ENCODE measurements at places on chromosomes 3 and 15.

- no peak for DNase-seq
These were observed 48.2 kb upstream of the FMN1 start for GRCh38 chr15:33242669-33243191.

DNA sequence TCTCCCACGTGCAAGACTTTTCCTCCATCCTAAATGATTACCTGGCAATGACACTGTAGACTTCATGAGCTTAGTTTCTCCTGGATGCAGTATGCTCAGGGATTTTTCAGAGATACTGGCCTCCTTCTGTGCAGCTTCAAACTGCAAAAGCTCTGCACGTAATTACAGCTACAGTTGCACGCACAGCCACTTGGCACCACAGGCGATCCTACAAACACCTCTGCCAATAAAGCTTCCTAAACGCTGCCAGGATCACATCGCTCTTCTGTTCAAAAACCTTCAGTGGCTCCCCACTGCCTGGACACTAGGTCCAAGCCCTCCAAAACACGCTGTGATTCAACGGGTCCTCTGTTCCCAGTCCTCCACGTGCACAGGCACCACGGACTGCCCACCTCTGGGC lies 49.5 kb downstream of the NUP210 start:
- DNase-seq, result no peak

DNA sequence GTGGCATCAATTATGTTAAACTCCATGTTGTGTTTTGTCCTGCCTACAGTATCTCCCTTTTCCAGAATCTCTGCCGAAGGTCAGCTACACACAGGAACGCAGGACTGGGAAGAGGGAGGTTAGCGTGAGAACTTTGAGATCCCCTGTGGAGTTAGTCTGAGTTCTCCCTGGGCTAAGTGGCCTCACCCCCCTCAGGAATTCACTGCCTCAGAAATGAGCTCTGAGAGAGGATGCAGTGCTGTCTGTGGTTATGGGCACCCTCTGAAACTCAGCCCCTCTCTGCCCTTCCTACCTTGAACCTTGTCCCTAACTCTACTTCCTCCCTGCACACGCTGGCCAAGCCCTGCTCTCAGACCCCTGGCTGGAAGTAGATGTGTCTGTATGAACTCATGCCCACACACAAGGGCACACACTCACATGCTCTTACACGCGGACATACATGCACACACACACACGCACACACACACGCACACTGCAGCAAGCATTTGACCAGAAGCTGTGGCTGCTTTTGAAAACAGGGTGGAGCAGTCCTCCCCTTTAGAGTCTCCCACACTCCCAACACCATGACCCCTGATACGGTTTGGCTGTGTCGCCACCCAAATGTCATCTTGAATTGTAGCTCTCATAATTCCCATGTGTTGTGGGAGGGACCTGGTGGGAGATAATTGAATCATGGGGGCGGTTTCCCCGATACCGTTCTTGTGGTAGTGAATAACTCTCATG lies 5.3 kb upstream of the VIPR1 start:
- no peak for DNase-seq

GRCh38 chr15:56763141-56763895 lies 30.0 kb upstream of the ZNF280D start:
- DNase-seq, result no peak

DNA sequence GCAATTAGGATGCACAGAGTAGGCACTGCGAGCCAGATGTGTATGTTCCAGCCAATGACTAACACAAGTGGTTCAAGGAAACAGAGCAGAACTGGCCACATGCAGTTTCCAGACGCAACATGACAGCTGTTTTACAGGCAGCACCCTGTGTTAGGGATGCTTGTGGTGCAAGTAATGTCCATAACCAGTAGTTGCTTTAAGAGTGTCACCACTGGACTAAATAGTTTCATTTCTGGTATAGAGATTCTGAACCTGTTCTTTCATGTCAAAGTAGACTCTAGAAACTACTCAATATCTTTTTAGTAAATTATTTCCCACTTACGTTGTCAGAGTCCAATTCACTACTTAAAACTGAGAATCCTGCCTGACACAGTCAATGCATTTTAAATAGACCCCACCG lies 14.5 kb upstream of the LPP start:
- no peak for DNase-seq

DNA sequence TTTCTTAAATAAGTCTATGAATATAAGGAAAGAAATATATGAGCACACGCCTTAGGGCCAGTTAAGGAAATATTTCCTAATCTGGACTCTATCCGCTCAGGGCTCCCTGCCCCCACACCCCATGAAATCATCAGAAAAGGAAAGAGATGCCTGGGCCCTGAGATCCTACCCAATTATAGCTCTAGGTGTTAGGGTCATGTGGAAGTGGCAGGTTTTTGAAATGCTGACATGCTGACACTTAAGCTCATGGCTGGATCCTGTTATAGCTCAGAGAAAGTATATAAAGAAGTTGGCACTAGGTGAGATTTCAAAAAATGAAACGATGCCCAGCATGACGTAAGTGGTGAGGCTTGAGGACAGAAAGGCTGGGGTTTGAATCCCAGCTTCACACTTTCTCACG lies 43.5 kb upstream of the AKAP13 start:
- no peak for DNase-seq

DNA sequence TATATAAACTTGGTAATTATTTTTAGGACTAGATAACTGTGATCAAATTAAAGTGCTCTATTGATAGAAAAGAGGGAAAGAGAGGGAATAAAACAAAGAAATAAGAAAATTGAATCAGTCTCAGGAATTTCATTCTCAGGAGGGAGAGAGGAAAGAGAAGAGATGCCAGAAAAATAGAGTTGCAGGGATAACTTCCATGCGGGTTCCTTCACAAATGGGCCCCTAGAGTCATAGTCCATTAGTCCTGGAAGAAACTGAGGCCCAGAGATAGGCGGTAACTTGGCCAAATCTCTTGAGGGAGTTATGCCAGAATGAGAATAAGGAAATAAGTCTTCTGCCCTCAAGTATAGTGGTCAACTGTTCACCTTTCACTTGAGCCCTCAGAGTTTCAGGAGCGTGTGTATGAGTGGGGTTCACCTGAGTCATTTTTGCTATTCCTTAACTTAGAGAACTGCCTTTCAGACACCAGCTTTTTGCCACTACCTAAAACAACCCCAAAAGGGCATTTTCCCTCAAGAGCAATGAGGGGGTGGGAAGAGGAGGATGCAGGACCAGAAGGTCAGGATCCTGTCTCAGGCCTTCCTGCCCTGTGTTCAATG lies 192.6 kb downstream of the MEX3B start:
- DNase-seq, result no peak

- DNase-seq, result no peak
These were observed 15.2 kb downstream of the ST3GAL6 start for GRCh38 chr3:98778383-98778782.

- DNase-seq, result no peak
These were observed 82.5 kb downstream of the NEK11 start for GRCh38 chr3:131109156-131109555.

GRCh38 chr15:68003297-68003696 lies 50.8 kb upstream of the PIAS1 start:
- no peak for DNase-seq

GRCh38 chr3:30500666-30501399 lies 105.6 kb upstream of the TGFBR2 start:
- no peak for DNase-seq

DNA sequence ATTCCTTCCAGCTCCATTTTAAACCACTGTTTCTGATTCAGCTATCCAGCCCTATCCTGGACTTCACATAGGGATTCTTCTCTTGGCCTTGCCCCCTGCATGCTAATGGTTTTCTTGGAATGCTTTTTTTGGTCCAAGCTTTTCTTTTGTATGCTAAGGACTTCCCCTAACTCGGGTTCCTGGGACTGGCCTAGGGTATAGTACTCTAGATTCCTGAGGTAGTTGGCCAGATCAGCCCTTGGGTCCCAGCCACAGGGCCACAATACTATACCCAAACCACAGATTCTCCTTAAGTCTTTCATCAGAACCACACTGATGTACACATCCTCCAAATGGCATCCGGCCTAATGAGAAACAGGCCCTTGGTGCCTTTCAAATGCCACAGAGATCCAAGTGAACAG lies 2.8 kb downstream of the FYCO1 start:
- DNase-seq, result no peak

GRCh38 chr3:17194116-17194515 lies 309.4 kb downstream of the PLCL2 start:
- no peak for DNase-seq

GRCh38 chr15:71669688-71670087 lies 140.7 kb upstream of the NR2E3 start:
- no peak for DNase-seq

DNA sequence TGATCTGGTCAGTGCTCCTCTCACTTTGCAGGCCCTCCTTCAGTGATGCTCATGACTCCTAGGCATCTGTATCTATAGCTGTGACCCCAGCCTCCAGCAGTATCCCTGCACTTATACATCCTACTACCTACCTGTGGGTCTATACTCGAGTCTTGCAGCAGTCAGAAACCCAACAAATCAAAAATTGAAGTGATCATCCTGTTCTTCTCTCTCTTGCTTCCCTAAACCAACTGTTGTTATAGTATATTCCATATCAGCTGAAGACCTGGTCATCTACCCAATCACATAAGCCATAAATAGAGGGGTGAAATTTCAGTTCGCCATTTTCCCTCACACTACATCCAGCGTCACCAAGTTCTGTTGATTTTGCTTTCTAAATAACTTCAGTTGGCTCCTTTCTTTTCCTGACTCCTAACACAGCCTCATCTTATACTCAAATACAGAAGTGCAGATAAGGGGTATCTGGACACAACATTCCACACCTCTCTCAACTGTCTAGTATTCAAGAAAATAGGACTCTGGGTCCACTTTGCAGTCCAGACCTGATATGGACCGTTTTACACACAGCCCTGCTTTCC lies 25.9 kb upstream of the SRPRB start:
- DNase-seq, result no peak

- DNase-seq, result no peak
These were observed 23.5 kb downstream of the ZNF80 start for GRCh38 chr3:114213627-114214541.

DNA sequence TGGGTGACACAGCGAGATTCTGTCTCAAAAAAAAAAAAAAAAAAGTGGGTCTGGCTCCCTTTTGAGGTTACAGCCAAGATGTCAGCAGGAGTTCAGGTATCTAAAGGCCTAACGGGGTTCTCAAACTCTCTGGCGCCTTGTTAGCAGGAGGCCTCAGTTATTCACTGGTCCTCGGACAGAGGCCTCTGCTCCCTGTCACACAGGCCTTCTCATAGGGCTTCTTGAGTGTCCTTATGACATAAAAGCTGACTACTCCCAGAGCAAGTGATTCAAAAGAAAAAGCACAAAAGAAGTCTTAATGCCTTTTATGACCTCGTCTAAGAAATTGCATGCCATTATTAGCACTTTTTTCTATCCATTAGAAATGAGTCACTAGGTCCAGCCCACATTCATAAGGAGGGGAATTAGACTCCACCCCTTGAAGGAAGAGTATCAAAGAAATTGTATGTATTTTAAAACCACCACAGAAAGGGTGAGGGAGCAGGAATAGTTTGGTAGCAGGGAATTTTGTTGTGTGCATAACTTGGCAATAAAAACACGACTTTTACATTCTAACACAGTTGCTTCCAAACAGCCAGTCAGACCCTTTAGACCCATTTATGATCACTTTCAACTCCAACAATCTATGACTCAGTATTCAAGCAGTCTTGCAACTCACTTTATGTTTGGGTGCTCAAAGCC lies 90.3 kb downstream of the MEX3B start:
- no peak for DNase-seq

DNA sequence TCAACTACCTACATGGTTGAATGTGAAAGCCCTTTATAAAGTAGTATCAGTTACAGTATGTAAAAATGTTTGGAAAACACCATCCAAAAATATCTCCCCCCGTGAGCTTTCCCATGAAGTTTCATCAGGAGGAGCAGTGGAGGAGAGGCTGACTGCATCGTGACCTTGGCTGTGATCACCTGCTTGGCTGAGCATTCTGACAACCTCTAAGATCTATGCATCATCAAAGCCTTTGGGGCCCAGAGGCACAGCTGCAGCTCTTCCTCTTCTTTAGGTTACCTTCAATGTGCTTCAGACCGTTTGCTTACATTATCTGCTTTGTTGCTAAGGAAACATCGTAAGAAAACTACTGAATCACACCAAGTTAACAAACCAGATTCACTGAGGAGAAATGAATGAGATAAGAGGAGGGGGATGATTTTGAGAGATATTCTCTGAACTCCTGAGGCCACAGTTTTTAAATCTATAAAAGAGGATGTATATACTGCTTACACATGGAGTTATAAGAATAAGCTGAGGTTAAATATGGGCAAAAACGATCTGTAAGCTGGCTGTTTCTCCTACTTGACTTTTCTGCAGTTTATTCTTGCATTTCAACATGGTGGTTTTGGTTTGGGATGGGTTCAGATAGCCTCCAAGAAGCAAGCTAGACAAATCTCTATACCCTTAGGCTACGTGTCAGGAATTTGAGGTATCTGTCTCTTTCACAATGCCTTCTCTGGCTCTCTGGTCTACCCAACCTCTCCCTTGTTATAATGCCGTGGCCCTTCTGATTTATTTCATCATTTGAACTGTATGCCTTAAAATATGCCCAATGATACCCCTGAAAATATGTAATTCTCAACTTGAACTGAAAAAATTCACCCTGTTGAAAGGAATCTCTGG lies 4.0 kb downstream of the GCSAM start:
- no peak for DNase-seq

DNA sequence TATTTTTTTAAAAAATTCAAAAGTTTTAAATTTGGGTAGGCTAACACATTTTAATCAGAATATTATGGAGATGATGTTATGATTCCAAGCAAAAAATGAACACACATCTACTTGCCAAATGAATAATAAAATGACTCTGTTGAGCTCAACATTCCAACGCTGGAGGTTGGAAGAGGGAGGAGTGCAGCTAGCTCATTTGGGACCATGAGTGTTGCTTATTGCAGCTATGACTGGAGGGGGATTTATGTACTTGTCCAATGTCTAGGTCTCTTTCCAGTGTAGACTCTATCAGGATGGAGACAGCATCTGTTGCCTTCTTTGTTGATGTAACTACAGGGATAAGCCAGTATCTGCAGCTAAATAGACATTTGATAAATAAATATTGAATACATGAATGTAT lies 310.6 kb downstream of the CACNA2D3 start:
- DNase-seq, result no peak

- DNase-seq, result no peak
These were observed 62.2 kb upstream of the ZNF280D start for GRCh38 chr15:56795502-56795901.

DNA sequence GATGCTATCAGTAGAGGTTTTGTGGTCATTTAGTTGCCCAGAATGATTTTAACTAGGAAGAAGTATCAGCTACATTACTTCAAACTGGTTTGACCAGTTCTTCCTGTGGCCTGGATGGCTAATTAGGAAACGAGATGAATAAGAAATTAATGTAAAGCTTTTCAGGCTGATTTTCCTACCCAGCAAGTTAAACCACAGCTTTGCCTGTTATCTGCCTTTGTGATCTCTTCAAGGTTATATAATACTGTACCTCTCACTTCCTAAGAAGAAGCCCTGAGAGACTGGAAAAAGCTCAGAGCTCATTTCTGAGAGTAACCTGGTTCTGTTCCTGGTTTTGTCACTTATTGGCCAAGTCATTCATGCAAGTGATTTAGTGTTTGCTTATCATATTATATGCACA lies 782.2 kb upstream of the GOLIM4 start:
- DNase-seq, result peak; percentile 57
